Stimulated activated CD8-positive, alpha-beta memory T cell treated with anti-CD3 and anti-CD28 coated beads, Interleukin-4, amount 100 ng/mL, for 1 hour (primary cell): ENCODE measurements at places on chromosomes 1 and 21.

DNA sequence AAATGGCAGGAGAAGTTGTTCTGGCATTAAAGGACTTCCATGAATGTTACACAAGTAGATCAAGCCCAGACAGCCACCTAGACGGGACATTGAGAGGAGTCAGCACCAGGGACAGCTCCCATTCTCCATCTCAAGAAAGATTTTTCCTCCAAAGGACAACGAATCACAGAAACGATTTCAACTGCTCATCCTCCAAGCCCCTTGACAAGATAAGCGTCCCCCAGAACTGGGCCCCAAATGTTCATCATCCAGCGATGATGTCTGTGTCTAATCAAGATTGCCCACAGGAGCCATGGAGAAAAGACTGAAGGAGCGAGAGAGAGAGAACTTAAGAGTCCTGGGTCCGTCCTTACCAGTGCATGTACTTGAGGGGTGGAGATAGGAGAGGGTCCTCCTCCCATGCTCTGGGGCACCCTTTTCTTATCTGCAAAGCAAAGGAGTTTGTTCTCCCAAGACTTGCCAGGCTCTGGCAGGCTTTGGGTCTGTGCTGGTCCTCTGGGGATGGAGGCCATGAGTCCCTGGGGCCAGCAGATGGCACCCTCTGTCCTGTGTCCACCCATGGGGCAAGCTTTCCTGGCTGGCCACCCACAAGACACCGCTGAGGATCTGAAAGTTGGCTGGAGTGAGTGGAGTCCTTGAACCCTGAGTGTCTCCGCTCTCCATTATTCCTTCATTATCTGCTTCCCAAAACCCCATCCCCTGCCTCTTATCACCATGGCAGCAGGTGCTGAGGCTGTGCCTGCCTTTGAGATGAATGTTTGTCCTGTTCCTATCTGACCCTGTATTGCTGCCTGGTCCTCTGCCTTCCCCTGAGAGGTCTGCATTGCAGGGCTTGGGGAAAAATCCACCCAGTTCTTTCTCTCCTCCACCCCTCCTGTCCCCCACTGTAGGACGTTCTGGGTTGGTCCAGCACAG lies 164.6 kb downstream of the ACTL8 start:
- no peak for DNase-seq

- no peak for DNase-seq
Observed at GRCh38 chr1:226825037-226825745, 45.2 kb upstream of the PSEN2 start.

GRCh38 chr1:244948416-244948815 lies 84.1 kb upstream of the HNRNPU start:
- no peak for DNase-seq

GRCh38 chr1:186757851-186758250 lies 70.9 kb upstream of the PLA2G4A start:
- no peak for DNase-seq

GRCh38 chr1:91564888-91565701 lies 64.4 kb downstream of the CDC7 start:
- DNase-seq: no peak

GRCh38 chr1:192131914-192132313 lies 26.3 kb upstream of the RGS18 start:
- no peak for DNase-seq

GRCh38 chr1:17986156-17986555 lies 121.4 kb upstream of the IGSF21 start:
- DNase-seq: no peak

- DNase-seq: no peak
Observed at GRCh38 chr1:59289570-59289969, 7.3 kb upstream of the FGGY start.

- no peak for DNase-seq
Observed at GRCh38 chr1:209815931-209816341, 10.0 kb upstream of the IRF6 start.

DNA sequence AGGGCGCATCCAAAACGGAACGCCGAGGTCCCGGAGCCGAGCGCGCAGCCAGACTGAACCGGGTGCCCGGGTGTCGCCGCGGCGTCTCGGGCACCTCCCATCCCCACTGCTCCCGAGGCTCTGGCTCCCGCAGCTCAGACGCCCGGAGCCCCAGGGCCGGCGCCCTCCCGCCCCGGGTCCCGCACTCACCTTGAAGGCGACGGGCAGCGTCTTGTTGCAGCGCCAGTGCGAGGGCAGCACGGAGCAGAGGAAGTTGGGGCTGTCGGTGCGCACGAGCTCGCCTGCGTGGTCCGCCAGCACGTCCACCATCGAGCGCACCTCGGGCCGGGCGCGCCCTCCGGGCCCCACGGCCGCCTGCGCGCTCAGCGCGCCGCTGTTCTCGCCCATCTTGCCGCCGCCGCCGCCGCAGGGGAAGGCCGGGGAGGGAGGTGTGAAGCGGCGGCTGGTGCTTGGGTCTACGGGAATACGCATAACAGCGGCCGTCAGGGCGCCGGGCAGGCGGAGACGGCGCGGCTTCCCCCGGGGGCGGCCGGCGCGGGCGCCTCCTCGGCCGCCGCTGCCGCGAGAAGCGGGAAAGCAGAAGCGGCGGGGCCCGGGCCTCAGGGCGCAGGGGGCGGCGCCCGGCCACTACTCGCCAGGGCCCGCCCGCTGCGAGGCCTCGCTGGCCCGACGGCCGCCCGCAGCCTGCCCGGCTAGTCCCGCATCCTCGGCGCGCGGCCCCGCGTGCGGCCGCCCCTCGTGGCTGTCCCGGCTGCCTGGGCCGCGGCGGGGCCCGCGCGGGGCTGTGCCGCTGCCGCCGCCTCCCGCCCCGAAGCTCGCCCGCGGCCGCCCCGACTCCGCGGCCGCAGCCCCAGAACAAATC lies 447 bp downstream of the RUNX3 start:
- no peak for DNase-seq

- DNase-seq: no peak
Observed at GRCh38 chr1:183622884-183623785, 12.4 kb downstream of the ARPC5 start.

GRCh38 chr1:114003431-114003830 lies 24.2 kb downstream of the OLFML3 start:
- DNase-seq: no peak

- no peak for DNase-seq
Observed at GRCh38 chr21:35083246-35083645, 34.1 kb upstream of the RUNX1 start.

DNA sequence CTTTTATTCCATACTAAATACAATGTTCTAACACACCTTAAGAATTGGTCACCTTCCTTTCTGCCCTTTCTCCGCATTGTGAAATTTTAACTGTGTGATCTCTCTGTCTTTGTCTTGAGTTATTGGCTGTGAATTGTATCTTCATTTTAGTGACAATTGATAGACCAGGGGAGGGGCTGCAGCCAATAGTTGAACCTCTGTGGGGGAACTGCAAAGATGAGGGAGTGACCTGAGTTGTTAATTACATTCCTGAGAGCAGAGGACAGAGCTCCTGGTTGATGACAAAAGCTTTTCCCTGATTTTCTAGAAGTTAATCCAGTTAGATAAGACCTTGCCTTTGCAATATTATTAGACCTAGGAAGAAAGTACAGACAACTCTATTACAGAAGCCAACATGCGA lies 1535.7 kb downstream of the BRINP3 start:
- DNase-seq: no peak

DNA sequence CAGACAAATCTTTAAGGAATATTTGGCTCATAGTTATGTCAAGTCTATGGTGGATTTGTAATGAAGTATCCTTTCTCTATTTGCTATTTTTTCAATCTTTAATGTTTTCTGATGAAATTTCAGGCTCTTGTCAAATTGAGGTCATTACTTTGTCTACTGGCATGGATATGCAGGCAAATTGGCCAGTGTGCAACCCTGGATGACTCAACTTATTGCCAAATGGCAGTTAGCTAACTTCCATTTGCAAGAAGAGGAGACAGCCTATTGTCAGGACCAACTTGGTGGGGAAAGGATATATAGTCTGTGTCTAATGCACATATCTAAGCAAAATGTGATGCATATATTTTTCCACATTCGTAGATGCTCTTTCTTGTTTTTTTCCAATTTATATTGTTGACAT lies 530.5 kb downstream of the PTBP2 start:
- no peak for DNase-seq

DNA sequence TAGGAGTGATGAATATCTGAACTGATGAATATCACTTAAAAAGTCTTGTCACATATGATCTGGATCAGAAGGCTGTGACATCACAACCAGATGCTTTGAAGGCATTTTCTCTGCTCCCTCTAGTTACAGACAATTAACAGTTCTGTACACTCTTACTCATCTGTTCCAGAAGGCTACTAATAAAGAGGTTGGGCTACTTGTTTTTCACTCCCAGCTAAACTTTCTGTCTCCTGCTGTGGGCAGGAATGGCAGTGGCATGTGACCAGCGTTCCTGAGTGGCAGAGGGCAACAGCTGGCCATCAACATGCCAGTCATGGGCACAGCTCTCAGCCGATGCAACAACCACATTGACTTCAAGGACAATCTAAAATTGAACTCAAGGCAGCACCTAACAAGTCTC lies 66.7 kb downstream of the SLC45A1 start:
- no peak for DNase-seq

DNA sequence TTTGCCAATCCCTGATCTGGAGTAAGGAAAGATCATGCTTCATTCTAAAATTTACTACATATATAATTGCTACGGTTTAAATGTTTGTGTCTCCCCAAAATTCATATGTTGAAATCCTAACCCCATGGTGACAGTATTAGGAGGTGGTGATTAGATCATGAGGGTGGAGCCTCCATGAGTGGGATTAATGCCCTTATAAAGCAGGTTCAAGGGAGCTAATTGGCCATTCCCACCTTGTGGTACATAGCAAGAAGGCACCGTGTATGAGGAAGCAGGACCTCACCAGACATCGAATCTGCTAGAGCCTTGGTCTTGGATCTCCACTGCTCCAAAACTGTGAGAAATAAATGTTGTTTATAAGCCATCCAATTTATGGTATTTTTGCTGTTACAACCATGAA lies 55.5 kb downstream of the GADD45A start:
- no peak for DNase-seq

- DNase-seq: no peak
Observed at GRCh38 chr1:207069061-207069460, 16.0 kb downstream of the PFKFB2 start.

DNA sequence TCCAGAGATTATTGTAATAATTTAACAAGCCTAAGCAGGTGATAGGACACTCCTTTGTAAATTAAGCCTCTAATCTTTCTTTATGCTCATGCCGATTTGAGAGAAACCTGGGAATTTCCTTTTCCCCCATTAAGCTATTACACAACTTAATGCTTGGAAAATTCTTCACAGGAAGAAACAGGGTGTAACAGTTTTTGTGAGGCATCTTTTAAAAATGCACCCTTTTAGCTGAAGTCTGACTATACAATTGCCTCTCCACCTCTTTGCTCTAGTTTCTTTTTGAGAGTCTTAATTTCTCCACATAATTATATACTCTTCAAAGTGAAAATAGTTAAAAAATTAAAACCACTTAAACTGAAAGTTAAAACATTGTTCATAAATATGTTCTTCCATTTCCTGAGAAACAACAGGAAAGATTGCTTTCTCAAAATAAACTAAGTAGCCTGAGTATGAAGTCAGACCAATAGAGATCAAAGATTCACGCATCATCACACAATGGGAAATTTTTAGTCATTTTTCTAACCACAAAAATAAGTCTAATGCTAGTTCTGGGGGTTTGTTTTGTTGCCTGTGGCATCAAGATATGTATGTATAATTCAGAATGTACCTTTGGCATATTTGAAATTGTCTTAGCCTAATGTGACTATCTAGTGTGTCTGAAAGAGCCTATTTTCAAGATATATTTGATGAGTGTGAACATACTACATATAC lies 34.7 kb downstream of the LRRC8D start:
- no peak for DNase-seq

- no peak for DNase-seq
Observed at GRCh38 chr1:36579039-36579438, 96.3 kb upstream of the CSF3R start.

GRCh38 chr1:8945568-8945967 lies at the start of gene CA6:
CA6 (plus strand) TSS chr1:8945868; CDS start chr1:8945887, 19 bp downstream.
- no peak for DNase-seq

- no peak for DNase-seq
Observed at GRCh38 chr1:86110451-86111129, 46.0 kb downstream of the COL24A1 start.

DNA sequence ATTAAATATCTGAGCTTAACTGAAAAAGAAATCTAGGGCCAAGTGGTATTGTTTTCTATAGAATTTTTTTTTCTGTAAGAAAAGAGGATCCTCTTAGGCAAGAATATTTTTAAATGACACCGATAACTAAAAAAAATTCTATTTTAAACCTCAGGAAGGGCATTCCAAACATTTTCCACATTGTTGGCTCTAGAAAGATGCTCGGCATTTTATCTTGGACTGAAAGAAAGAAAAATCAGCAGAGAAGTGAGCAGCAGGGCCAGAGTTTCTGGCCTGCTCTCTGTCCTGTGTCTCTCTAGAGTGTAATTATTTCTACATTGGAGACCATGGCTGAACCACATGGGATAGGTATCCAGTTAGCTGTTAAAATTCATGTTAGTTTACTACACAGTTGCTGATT lies 192.5 kb upstream of the GREM2 start:
- DNase-seq: no peak
